HCT116 (cell line): ENCODE measurements at places on chromosomes 11 and 22. TPM values are rescaled to one million over a fixed set of nuclear protein-coding genes. Genes with fewer than 3 reads are reported as not detected.

DNA sequence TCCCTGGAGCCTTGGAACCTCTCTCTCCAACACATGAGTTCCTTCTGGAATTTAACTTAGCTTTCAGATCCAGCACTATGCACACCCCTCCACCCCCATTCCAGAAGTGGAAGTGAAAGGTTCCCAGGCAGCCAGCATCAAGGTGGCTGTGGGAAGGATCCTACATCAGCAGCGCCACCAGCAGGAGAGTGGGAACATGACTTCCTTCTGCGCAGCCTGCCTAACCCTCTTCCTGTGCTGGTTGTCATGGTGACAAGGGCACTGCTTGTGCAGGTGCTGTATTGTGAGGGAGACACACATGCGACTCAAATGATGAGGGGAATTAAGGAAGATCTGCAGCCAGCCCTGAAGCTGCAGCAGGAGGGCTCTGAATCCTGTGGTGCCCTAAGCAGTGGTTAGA, 904.5 kb upstream of the API5 start:
- no peak overlapping the region for H3K27ac ChIP-seq
- no peaks in the 10 kb centered on the region for H3K4me1 ChIP-seq
- no peak overlapping the region for H3K4me3 ChIP-seq

DNA sequence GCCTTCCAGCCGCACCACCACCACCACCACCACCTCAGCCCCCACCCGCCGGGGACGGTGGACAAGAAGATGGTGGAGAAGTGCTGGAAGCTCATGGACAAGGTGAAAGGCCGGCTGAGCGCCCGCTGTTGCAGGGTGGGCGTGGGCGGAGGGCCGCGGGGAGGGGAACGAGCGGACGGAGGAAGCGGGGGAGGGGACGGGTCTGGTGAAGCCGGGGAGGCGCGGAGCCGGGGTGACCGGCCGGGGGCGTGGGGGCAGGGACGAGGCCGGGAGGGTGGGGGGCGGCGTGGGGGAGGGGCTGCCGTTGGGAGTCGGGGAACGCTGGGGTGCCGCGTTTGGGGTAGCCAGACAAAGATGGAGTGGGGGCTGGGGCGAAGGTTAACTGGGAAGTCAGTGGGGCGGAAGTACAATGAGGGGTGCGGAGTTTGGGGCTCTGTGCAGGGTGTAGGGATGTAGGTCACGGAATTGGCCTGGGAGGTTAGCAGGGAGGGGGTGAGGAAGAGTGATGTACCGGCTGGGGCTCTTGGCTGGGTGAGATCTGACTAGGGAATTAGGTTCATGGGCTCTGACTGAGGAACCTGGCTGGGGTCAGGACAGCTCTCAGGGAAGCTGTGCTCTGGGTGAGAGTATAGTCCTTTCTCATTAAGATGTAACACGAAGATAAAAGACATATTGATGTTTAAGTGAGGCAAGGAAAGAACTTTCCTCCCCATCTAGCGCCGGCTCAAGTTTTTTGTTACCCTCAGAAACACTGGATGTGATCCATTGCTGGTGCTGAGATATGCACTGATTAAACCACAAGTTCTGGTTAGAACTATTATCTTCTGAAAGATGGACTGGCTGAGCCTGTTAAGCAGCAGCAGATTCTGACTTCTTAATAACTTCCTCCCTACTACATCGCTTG, 624 bp downstream of the CBL start:
- peaks cover 10% of the 10 kb centered on the region for H3K4me1 ChIP-seq
- peak overlapping the region; percentile 96 for H3K4me3 ChIP-seq
- peak overlapping the region; percentile 80 for H3K27ac ChIP-seq

CATSPER1 gene
- total RNA-seq, result 2.4 TPM

DNA sequence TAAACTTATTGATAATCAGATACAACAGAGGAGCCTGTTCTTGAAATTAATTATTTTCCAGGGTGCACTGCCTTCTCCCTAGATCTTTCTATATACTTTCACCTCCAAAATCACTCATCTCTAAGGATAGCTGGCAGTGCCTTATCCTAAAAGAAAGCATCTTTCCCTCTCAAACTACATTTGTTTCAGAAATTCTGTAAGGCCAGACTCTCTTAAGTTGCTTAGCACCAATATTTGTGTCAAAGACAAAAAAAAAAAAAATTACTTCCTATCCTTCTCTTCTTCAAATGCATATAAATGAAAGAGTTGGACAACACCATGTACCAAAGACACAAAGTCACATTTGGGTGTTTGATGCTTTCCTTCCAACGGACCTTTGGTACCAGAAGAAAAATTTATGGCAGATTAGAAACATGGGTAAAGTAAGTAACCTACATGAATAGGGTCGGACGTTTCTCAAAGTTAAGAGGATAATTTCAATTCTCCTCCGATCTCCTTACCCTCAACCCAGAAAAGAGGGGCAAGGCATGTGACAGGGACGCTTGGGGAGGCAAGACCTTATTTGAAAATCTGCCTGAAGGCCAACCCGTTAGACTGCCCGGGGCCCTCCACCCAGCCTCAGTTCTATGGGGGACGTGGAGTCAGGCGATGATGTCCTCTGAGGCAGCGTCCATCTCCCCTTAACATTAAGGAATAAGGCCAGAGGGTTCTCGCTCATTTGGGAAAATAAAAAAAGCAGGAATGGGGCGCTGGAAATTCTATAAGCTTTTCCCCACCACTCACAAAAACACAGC, 66.3 kb downstream of the ETS1 start:
- H3K36me3 ChIP-seq, result no peaks in the 10 kb centered on the region
- peak overlapping the region; percentile 58 for H3K4me3 ChIP-seq
- DNase-seq, result no peak
- peaks cover 5% of the 10 kb centered on the region; the same call in 1 of the 2 replicates for H3K4me1 ChIP-seq

NLRP14 gene
- total RNA-seq, result 0.49 TPM

AGBL2 gene
- not detected for total RNA-seq

DNA sequence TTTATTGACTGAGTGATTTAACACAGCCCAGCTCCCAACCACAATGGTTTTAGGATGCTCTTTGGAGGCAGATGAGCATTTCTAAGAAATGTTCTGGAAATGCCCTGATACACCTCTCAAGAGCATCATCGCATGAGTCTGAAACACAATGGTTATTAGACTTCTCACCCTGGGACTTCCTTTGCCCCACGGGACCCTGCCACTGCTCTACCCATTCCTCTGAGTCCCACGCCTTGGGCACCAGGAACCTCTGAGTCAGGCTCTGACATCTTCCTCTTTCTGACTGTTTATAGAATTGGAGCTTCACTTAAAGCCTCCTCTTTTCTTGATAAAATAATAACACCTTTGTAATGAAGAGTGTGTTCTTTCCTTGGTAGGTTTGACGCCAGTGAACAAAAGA, 85.6 kb upstream of the PARVA start:
- no peak overlapping the region for H3K27ac ChIP-seq
- peaks cover 22% of the 10 kb centered on the region for H3K4me1 ChIP-seq
- no peak overlapping the region for H3K4me3 ChIP-seq
- DNase-seq, result no peak

HEPHL1 gene
- total RNA-seq, result not detected

DNA sequence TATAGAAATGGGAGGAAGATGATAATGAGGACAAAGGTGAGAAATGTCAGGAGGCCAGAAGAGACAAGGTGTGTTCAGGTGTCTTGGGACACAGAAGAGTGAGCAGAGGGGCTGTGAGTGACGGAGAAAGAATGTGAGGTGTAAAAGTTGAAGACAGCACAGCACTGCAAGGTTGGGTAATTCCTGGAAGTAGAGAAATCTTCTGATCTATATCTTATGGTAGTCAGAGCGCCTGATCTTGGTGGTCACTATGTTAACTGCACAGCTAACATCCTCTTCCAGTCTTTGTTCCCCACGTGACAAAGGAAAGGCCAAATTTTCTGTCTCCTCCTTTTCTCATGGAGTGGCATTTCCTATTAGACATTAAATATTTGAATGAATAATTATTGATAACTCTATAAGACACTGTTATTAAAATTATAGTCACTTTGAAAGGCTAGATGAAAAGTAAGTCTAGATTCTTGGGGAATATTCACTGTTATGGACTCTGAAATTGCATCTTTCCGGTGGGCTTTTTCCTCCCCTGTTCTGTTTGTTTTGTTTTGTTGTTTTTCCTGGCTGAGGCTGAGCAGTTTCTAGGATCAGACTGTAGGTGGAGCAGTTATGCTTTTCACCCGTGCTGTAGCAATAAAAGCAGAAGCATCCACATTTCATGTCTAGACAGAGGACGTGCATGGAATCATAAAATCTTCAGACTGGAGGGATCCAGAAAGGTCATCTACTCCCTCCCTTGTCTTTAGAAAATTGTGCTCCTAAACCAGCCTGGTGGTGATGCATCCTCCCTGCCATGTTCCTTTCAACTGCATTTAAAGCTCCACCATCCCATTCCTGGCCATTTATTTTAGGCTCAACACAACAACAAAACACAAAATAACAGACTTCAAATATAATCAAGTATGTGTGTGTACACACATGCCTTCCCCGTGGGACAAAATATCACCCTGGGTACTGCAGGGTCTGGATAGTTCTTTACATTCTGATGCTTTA, 26.6 kb downstream of the SC5D start:
- no peak overlapping the region for H3K4me3 ChIP-seq
- H3K27me3 ChIP-seq, result no peaks in the 10 kb centered on the region
- H3K36me3 ChIP-seq, result no peaks in the 10 kb centered on the region
- peak; percentile 32 for DNase-seq

PRDM11 gene
- total RNA-seq, result 9.3 TPM

- no peak overlapping the region for H3K27ac ChIP-seq
- no peaks in the 10 kb centered on the region for H3K36me3 ChIP-seq
- no peak overlapping the region for H3K4me3 ChIP-seq
Measured at GRCh38 chr22:21991774-21992173, 9.2 kb upstream of the TOP3B start.

GRCh38 chr22:32389685-32390084, 22.4 kb downstream of the RTCB start:
- DNase-seq, result no peak
- H3K4me1 ChIP-seq, result no peaks in the 10 kb centered on the region
- no peak overlapping the region for H3K27ac ChIP-seq
- H3K36me3 ChIP-seq, result peaks cover 36% of the 10 kb centered on the region
- H3K4me3 ChIP-seq, result no peak overlapping the region

- DNase-seq, result no peak
- H3K27ac ChIP-seq, result no peak overlapping the region
- H3K4me1 ChIP-seq, result peaks cover 7% of the 10 kb centered on the region
- no peak overlapping the region for H3K4me3 ChIP-seq
Measured at GRCh38 chr11:33273656-33274055, 16.5 kb downstream of the HIPK3 start.

DNA sequence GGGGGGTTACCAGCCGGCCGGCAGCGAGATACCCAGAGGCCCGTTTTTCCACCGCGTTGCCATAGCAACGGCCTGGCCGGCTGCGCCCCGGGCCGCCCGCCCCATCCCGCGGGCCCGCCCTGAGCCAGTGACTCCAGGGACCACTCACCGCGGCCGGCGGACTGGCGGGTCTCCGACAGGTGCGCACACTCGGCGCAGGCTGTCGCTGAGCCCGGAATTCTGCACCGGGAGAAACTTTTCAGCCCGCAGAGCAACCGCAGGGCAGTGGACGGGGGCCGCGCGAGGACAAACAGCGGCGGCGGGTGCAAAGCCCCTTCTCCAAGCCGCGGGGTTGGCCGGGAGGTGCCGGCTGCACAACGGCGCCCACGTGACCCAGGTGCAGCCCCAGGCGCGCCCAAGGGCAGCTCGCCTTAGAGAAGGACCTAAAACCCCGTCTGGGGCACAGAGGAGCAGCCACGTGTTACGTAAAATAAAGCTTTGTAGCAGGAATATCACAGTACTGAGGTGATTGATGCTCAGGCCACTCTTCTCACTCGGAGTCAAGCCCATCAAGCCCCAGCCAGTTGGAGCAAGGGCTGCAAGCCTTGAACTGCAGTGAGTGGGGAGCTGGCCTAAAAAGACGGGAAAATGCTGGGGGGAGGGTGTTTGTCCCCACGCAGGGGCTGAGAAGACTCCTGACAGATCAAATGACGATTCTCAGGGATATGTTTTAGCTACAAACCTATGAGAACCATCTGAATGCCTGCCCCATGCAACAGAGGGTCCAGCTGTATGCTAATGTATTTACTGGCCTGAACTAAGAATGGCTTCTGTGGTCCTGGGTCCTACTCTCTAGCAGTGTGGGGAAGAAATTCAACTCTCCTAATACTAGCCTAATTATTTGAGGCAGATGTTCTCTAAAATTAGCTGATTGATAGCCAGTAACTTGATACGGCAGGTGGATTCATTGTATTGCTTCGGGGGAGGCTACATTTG, at the start of gene STK33:
Gene STK33 (minus strand): TSS at position 294 of the 975 bp plus-strand sequence. CDS start 119,323 bp downstream, outside the sequence.
- H3K4me1 ChIP-seq, result peaks cover 6% of the 10 kb centered on the region; the same call in 1 of the 2 replicates
- H3K27ac ChIP-seq, result peak within 1 kb of the TSS; percentile 27; the same call in 1 of the 2 replicates
- peak within 1 kb of the TSS; percentile 76 for H3K4me3 ChIP-seq
- H3K36me3 ChIP-seq, result no peaks in the 10 kb centered on the region
- DNase-seq, result peak; percentile 34

- H3K27me3 ChIP-seq, result no peaks in the 10 kb centered on the region
- peak; percentile 32 for DNase-seq
- H3K4me1 ChIP-seq, result peaks cover 7% of the 10 kb centered on the region
- no peak overlapping the region for H3K27ac ChIP-seq
- no peak overlapping the region for H3K4me3 ChIP-seq
Measured at GRCh38 chr11:82864268-82864667, 36.0 kb downstream of the PRCP start.

OOSP2 gene
- total RNA-seq, result not detected

DNA sequence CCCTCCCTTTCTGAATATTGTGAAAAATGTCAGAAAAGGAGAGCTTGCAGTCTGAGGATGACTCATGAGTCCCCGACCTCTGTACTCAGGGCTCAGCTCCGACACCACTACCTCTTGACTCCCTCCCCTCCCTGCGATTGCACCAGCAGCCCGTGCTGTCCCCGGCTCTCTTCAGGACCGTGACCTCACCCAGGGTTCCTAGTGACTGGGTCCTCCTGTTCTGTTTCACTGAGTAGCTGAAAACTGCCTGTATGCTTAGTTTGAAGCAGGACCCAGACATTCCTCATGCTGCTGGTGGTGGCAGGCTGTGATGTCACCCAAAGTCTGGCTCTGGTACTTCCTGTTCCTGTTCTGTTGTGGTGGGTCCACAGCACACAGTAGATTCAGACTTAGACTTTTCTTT, 11.7 kb downstream of the PHRF1 start:
- no peaks in the 10 kb centered on the region for H3K4me1 ChIP-seq
- no peak overlapping the region for H3K27ac ChIP-seq

GRCh38 chr11:112811783-112812182, 149.4 kb upstream of the NCAM1 start:
- no peak overlapping the region for H3K27ac ChIP-seq
- H3K36me3 ChIP-seq, result no peaks in the 10 kb centered on the region
- no peak for DNase-seq
- H3K4me1 ChIP-seq, result no peaks in the 10 kb centered on the region
- H3K27me3 ChIP-seq, result no peaks in the 10 kb centered on the region; the same call in 1 of the 2 replicates
- no peak overlapping the region for H3K4me3 ChIP-seq
